RWPE2 (cell line): ENCODE measurements at places on chromosomes 5 and 9.

DNA sequence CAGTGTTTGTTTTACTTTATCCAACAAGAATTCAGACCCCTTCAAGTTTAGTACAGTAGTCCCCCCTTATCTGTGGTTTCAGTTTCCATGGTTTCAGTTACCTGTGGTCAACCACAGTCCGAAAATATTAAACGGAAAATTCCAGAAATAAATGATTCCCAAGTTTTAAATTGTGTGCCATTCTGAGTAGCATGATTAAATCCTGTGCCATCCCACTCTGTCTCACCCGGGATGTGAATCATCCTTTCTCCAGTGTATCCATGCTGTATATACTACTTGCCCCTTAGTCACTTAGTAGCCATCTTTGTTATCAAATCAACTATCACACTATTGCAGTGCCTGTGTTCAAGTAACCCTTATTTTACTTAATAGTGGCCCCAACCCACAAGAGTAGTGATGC, 153.8 kb upstream of the RASA1 start:
- DNase-seq: no peak

- DNase-seq: no peak
Measured at GRCh38 chr5:37448941-37449340, 69.8 kb downstream of the WDR70 start.

GRCh38 chr9:78397454-78397853, 100.5 kb downstream of the PSAT1 start:
- no peak for DNase-seq

- no peak for DNase-seq
Measured at GRCh38 chr5:96114736-96115135, 153.1 kb upstream of the ELL2 start.

GRCh38 chr9:124860582-124861341, 995 bp downstream of the RPL35 start:
- DNase-seq: no peak

DNA sequence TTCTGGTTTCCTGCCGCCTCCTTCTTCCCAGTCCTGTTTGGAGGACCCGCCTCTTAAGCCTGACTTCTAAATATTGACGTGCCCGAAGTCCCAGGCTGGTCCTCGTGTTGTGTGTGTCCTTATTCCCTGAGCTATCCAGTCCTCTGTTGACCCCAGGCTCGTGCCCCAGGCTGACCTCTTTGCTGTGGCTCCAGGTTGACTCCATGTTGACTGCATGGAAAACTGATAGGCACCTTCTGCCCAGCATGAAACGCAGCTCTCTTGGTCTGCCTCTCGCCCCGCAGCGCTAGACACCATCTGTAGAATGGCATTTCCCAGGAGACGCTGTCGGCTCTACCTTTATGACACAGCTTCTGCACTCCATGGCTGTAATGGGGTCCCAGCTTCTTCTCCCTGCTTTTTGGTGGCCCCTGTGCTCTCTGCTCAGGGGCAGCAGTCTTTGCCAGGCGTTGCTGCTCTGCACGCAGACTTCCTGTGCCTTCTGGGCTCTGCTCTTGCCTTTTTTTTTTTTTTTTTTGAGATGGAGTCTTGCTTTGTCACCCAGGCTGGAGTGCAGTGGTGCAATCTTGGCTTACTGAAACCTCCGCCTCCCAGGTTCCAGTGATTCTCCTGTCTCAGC, 28.4 kb downstream of the EHMT1 start:
- peak; percentile 40 for DNase-seq

- DNase-seq: no peak
Measured at GRCh38 chr9:121732886-121733285, 81.5 kb downstream of the DAB2IP start.

- DNase-seq: no peak
Measured at GRCh38 chr5:94890907-94891306, 272.4 kb downstream of the SLF1 start.

- no peak for DNase-seq
Measured at GRCh38 chr9:130023144-130023787, 19.7 kb downstream of the FNBP1 start.

DNA sequence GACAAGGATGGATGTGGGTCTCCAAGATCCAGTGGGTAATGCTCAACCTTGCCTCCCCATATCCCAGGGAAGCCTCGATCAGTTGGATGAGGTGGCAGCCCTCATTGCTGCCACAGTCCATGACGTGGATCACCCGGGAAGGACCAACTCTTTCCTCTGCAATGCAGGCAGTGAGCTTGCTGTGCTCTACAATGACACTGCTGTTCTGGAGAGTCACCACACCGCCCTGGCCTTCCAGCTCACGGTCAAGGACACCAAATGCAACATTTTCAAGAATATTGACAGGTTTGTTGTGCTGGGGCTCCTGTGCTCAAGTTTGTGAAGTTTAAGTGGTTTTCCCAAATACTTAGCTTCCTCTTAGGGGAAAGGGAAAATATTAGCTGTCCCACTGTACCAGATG, 74.0 kb downstream of the WDR41 start:
- no peak for DNase-seq

DNA sequence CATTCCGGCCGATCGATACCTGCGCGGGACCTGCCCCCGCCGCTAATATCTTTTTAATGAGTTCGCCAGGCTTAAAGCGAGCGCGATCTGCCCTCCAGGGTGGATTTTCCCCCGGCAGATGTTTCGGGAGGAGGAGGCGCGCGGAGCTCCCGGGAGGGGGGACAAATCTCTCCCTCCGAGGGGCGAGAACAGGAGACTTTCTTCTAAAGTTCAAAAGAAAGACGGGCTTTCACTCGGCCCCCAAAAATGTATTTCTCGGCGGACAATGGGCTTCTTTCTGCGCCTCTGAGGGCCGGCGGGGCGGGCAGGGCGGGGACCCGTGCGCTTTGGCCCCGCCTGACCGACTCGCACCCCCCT, 4.1 kb upstream of the PRDM12 start:
- DNase-seq: no peak

DNA sequence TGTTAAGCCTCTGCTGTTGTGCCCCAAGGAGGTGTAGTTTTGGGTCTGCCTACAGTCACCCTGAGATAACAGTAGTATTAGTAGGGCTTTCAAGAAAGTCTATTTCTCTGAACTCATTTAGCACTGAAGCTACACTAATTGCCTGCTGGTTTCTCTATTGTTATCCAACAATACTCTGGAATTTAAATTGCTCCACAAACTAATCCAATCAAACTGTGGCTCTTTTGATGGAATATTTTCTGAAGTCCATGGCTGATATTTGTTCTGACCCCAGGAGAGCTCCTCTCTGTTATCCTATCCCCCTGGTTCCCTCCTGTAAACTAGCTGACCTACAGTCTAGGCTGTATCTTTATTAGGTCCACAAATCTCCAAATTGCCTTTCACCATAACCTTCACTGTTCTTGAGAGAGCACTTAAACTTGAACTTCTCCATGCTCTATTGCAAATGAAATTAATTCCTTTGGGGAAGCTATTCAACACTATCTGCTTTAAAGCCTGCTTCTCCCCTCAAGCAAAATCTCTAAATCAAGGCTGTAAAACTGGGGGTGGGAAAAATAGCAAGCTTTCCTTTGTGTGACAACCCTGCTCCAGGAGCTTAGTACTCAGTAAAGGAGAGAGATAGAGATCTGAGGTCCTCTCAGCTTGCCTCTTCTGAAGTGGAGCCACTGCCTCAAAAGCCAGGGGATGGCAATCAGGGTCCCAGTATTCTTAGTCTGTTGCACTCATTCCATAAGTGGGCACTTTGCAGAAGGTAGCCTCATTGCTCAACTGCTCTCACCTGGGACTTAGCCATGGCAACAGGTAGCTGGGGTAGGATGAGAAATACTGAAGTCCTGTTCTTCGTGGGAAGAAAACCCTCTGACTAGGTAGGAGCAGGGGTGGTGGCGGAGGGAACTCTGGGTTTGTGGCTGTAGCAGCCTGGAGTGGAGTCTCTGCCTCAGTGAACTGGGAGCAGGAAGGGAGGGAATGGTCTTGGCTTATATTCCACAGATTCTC, 110.9 kb downstream of the MACIR start:
- no peak for DNase-seq

DNA sequence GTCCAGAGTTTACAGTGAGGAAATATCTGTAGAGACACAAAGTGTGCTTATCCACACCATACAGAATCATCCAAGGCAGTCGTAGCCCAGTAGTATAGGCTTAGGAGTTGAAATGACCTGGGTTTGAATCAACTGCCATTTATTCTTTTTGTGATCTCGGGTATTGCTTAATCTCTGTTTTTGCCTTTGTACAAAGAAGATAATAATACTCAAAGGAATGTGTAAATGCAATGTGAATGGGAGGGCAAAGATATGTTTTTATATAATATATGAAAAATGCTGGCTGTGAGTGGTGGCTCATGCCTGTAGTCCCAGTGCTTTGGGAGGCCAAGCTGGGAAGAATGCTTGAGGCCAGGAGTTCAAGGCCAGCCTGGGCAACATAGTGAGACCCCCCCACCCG, 141.1 kb downstream of the SPATA31D1 start:
- DNase-seq: no peak

- no peak for DNase-seq
Measured at GRCh38 chr5:95768731-95769130, 37.6 kb downstream of the RHOBTB3 start.

DNA sequence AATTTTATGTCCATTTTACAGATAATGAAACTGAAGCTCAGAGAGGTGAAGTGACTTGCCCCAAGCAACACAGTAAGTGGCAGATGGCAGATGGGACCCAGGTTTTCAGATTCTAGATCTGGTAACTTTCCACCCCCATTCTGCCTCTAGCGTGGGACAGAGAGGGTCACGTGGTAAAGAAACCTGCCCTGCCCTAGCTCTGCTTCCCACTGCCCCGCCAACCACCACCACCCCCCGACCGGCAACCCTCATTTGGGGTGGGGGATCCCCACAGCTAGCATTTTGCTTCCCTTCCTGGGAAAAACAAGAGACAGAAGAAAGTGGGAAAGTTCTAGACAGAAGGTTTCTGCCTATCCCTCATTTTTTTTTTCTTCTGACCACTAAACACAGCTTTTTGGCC, 172.5 kb downstream of the ACTL7B start:
- DNase-seq: no peak

DNA sequence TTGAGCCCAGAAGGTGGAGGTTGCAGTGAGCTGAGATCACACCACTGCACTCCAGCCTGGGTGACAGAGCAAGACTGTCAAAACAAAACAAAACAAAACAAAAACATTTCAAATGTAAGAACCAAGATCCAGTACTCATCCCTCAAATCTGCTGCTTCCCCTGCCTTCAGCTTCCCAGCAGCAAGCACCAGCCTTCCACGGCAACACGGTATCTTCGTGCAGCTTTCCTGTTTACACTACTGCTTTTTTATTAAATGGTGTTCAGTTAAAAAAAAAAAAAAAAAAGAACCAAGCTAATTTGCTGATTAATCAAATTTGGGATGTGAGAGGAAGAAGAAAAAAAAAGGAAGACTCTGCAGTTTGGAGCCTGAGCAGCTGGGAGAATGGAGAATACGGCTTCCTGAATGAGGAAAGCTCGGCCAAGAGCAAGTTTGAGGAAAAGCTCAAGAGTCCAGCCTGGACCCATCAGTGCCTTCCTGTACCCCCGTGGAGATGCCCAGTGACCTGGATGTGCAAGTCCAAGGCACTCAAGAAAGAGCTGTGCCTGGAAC, 28.0 kb upstream of the SLC2A8 start:
- DNase-seq: no peak

GRCh38 chr5:104178066-104178465, 615.5 kb upstream of the NUDT12 start:
- no peak for DNase-seq

- no peak for DNase-seq
Measured at GRCh38 chr5:174328631-174329299, 283.3 kb downstream of the NSG2 start.

DNA sequence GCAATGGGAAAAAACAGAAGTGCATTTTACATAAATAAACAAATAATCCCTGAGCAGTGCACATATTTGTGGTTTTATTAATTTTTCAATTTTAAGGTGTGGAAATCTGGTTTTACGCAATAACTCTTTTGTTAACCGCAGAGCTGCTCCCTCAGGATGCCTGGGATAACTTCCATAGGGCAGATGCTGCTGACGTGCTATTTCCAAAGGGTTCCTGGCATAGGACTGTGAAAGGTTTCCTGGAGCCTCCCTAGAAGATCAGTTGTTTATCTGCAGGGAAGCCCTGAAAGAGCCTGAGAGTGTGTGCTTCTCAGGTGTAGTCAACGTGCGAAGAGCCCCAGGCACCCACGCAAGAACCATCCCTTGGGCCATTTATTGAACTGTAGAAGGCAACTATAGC, 443.5 kb downstream of the PLK2 start:
- DNase-seq: peak; percentile 65

GRCh38 chr9:110156416-110156815, 51.5 kb downstream of the C9orf152 start:
- DNase-seq: no peak

DNA sequence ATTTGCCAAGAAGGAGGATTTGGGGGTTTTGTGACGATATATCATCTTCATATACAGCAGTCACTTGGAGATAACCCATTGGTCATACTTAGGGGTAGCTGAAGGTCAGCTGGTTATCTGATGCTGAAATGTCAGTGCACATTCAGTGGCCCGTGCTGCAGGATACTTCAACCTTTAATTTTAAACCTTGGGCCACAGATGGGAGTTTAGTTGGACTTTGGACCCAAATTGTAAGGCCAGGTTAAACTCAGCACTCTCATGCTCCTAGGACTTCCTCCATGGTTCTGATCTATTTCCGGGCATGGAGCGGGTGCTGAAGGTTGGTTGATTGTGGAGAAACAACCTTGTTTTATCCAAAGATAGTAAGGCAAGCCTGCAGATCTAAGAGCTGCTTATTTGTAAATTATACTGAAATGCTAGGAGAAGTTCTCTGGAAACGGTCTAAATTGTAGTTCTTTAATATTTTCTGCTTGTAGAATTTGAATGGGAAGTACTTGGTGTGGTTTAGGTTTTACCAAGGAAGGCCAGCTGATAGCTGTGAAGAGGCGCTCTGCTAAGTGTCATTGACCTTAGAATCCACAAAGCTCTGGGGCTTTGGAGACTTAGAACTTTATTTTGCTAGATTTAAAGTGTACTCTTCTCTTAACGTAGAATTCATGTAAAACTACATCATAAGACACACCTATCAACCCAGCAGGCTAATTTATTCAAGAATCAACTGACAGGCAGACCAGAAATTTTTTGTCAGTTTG, 38.6 kb downstream of the SLC44A1 start:
- no peak for DNase-seq
